Daoy (cell line): ENCODE measurements at places on chromosomes 12 and 14.

GRCh38 chr12:7608184-7608911 lies 57.4 kb downstream of the APOBEC1 start:
- no peak for DNase-seq

DNA sequence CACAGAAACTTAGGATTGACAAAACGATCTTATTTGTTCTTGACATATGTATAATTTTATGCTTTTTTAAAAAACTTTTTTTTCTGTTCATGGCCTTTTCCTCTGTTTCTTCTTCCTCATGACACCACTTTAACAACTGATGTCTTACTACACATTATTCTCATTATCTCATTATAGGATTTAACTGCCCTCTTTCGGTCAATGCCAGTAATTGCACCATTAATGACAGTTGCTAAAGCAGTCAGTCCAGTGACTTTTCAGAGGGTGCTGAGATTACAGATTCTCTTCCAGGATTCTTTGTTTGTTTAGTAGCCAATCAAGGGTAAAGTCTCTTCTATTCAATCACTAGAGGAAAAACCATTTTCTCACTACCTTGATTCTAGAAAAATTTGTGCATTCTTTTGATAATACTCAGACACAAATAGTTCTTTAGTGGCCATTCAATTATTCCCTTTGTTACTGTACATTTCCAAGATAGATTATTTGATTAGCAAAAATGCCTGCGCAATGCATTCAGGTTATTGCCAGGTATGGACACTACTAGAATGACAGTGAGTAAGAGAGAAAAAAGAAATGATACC lies 50.1 kb downstream of the KLRG1 start:
- peak; percentile 2 for DNase-seq

DNA sequence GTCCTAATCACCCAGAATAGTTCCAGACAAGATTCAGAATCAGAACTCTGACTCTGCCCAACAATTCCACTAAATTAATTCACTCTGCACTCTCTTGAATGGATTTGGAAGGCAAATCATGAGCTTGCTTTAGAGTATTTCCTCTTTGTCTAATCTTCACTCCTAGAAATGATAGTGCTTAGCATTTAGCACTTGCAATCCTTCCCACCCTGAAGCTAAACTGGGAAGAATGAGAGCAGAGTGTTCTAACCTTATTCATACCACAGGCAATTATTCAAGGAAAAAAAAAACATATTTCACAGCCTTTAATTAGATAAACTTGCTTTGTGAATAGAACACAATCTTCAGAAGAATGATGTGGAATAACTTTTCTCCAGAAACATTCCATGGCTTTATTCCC lies 264.6 kb downstream of the PAWR start:
- DNase-seq, result no peak

- DNase-seq, result no peak
Observed at GRCh38 chr14:63632932-63633514, 8.6 kb downstream of the WDR89 start.
